ENCODE measurements at places on chromosomes 6 and 20.

DNA sequence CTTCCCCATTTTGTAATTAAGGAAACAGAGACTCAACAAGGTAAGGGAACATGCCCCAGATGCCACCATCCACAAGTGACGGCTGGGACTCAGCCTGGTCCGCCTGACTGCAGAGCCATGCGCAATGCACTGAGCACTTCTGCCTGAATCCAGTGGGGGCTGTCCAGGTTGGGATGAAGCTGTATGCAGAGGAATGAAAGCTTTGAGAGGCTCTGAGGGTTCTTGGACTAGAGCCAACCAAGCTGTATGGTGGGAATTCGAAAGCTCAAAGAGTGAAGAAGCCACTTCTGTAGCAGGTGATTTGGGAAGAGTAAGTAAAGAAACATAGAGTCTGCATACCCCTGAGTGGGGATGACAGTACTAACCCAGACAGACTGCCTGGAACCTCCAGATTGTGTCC is 127.6 kb upstream of the AKAP12 start:
- DNase-seq, result no peak

GRCh38 chr6:44064089-44064947 is 62.9 kb downstream of the MRPL14 start:
- DNase-seq, result no peak

GRCh38 chr6:13635948-13636658 is 21.0 kb downstream of the NOL7 start:
- no peak for DNase-seq

DNA sequence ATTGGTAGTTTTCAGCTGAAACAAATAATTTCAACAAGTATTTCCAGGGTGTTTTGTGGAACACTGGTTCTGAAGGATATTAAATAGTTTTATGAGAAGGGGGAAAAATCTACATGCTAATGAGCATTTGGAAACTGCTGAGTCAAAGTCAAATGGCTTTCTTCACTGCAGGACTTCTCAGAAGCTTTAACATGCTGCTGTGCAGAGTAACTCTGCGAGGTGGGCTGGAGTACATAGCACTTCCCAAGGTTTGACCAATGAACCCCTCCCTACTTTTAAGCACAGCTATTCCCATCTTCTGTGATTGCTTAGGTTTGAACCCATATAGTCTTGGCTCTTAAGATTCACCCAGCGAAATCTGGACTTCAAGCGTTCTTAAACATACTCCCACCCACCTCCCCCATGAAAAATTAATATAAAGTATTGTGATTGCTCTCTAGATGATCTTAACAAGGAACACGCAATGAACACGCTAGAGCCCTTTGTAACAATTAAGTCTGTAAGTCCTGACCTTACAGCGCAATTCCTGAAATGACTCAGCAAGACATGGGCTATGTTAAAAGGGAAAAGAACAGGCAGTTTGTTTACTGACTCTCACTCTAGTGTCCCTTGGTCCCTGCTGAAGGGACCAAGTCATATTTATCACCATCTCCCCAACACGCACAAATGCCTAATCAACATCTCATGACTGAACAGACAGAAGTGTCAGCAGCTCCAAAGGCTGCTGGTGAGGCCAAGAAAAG is 105.2 kb downstream of the NFATC2 start:
- DNase-seq, result no peak

GRCh38 chr6:132247381-132248159 is 153.7 kb downstream of the MOXD1 start:
- no peak for DNase-seq
